ENCODE measurements at places on chromosomes 4 and X.

DNA sequence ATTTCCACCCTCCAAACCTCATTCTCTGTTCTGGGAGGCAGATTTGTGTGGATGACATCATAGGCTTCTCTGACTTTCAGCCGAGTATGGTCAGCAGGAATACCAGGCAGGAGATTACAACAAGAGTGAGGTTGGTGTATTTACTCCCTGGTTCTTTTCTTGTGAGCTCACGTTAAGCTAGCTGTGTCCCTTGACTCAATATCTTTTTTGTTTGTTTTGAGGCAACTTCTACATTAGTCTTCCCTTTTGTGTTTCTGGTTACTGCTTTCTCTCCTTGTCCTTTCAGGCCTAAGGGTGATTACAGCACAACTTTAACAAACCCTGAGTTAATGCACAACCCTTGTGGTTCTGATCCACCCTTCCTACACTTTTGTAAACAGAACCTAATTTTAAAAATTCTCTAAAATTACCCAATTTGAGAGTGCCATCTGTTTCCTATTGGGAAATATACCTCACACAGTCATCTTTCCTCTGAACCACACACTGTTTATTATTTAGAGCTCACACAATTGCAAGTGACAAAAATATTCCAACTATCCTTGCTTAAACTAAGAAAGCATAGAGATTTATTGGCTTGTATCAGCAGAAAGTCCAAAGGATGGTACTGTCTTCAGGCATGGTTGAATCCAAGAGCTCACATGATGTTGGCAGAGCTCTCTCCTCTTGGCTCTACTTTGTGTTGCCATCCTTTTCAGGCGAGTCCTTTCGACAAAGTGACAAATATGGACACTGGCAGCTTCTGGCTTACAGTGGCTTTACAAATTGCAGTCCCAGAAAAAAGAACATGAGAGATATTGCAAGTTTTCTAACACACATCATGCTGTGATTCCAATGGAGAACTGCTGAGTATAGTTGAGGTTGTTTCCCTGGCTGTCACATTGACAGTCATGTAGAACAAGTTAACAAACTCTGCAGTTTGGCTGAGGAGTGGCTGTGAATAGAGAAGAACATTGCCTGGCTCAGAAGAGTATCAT lies 150.5 kb upstream of the DDIT4L start:
- DNase-seq, result no peak

- DNase-seq, result no peak
Observed at GRCh38 chr4:128590034-128590740, 219.3 kb upstream of the JADE1 start.

- no peak for DNase-seq
Observed at GRCh38 chr4:184728858-184729257, 5.0 kb downstream of the CENPU start.

- no peak for DNase-seq
Observed at GRCh38 chr4:173130687-173131086, 37.9 kb upstream of the GALNT7 start.

- DNase-seq, result no peak
Observed at GRCh38 chrX:133364865-133365264, 50.4 kb downstream of the GPC4 start.

GRCh38 chr4:168893205-168893604 lies 116.8 kb downstream of the CBR4 start:
- no peak for DNase-seq

GRCh38 chr4:128387600-128388351 lies 100.2 kb upstream of the PGRMC2 start:
- DNase-seq, result no peak

DNA sequence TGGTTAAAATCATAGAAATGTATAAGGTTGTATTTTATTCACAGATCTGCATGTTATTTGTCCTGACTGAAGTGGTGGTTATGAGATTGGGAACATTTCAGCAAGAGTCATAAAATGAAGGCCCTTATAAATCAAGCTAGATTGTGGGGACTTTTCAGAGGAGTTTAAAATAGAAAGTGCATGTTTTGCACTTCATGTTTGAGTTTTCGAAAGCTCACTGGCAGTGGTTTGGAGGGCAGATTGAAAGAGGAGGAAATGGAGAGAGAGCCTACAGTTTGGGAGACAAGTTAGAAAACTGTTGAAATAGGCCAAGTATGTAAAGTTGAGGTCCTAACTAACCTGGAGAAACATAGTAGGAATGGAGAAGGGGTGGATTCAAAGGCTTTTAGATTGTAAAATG lies 124.9 kb downstream of the KDM6A start:
- DNase-seq, result no peak

GRCh38 chrX:51803833-51804232 lies 60.6 kb downstream of the GSPT2 start:
- DNase-seq, result no peak

GRCh38 chr4:140935254-140935653 lies 179.1 kb upstream of the TBC1D9 start:
- peak; percentile 14 for DNase-seq

GRCh38 chr4:173880897-173881296 lies 350.9 kb upstream of the HAND2 start:
- DNase-seq, result no peak

GRCh38 chr4:73998040-73999011 lies at the start of gene CXCL5:
TSS of gene CXCL5 (minus strand) at chr4:73998677. CDS start at chr4:73998581, 96 bp downstream.
- peak; percentile 55 for DNase-seq

GRCh38 chr4:2859514-2859913 lies 15.9 kb downstream of the ADD1 start:
- no peak for DNase-seq

Measured in right kidney (tissue), 9 donors.